ENCODE measurements at places on chromosomes 5 and 9. TPM values are rescaled to one million over a fixed set of nuclear protein-coding genes. Genes with fewer than 3 reads are reported as not detected.

GRCh38 chr5:132768485-132768868 is 8.6 kb downstream of the SEPTIN8 start:
- H3K4me3 ChIP-seq: no peak overlapping the region
- no peaks in the 10 kb centered on the region for H3K4me1 ChIP-seq
- H3K27me3 ChIP-seq: no peaks in the 10 kb centered on the region
- H3K27ac ChIP-seq: no peak overlapping the region
- H3K36me3 ChIP-seq: peaks cover 8% of the 10 kb centered on the region

GRCh38 chr5:181134259-181134658 is 3.3 kb upstream of the OR2V1 start:
- H3K4me3 ChIP-seq: no peak overlapping the region
- no peaks in the 10 kb centered on the region for H3K27me3 ChIP-seq
- no peaks in the 10 kb centered on the region for H3K4me1 ChIP-seq
- DNase-seq: no peak

DNA sequence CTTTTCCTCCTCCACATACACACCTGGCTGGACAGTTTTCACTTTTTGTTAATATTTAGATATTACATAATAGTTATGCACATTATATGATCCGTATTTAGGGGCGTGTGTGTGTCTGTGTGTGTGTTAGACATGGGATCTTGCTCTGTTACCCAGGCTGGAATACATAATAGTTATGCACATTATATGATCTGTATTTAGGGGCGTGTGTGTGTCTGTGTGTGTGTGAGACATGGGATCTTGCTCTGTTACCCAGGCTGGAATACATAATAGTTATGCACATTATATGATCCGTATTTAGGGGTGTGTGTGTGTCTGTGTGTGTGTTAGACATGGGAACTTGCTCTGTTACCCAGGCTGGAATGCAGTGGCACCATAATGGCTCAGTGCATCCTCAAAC is 199.0 kb upstream of the OTULINL start:
- no peaks in the 10 kb centered on the region for H3K4me1 ChIP-seq
- no peak for DNase-seq
- no peak overlapping the region for H3K4me3 ChIP-seq
- no peaks in the 10 kb centered on the region for H3K27me3 ChIP-seq

GRCh38 chr5:180832638-180833068 is 28.4 kb downstream of the ZFP62 start:
- H3K27me3 ChIP-seq: no peaks in the 10 kb centered on the region
- H3K27ac ChIP-seq: peak overlapping the region; percentile 94

DNA sequence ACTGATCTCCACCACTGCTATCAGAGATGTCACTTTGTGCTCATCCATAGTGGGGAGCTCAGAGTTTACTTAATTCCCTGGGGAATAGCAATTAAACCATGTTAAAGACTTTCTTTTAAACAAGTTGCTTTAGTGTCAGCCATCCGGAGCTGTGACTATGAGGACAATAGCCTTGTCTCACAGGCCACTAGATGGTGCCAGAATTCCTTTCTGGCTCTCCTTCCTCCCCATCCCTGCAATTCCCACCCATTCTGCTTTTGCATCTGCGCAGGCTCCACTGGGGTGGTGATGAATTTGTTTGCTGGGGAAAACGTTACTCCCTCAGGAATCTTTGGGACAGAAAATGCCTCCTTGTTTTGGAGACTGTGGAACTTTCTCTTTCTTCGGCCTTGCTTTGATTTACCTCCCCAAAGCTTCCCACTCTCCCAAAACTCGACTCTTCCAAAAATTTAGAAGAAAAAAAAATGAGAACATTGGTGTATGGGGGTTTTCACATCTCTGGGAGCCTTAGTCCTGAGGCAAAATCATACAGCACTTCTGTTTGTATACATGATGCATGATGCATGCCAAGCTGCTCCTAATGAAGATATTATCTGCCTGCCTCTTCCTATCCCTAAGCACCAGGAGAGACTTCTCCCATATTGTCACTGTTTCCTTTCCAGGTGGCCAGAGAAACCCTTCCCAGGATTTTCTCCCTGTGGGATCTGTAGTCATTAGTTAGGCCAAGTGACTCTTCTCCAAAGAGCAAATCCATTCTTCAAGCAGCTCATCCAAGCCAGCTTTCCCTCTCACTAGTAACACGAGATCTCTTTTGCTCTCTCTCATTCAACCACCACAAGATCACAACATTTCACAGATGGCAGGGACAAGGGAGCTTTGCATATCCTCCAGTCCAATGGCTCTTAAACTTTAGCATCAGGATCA is 466.1 kb downstream of the TLR4 start:
- H3K36me3 ChIP-seq: no peaks in the 10 kb centered on the region
- no peak overlapping the region for H3K4me3 ChIP-seq
- DNase-seq: no peak
- H3K27ac ChIP-seq: no peak overlapping the region
- H3K4me1 ChIP-seq: no peaks in the 10 kb centered on the region

GRCh38 chr9:89278997-89279739 is 31.8 kb upstream of the CKS2 start:
- no peak overlapping the region for H3K27ac ChIP-seq
- no peaks in the 10 kb centered on the region for H3K27me3 ChIP-seq
- peaks cover 23% of the 10 kb centered on the region for H3K4me1 ChIP-seq
- H3K36me3 ChIP-seq: no peaks in the 10 kb centered on the region
- DNase-seq: peak; percentile 28

- no peak for DNase-seq
- no peak overlapping the region for H3K4me3 ChIP-seq
- H3K36me3 ChIP-seq: no peaks in the 10 kb centered on the region
- no peak overlapping the region for H3K27ac ChIP-seq
Observed at GRCh38 chr9:108099854-108100253, 610.3 kb upstream of the KLF4 start.

DNA sequence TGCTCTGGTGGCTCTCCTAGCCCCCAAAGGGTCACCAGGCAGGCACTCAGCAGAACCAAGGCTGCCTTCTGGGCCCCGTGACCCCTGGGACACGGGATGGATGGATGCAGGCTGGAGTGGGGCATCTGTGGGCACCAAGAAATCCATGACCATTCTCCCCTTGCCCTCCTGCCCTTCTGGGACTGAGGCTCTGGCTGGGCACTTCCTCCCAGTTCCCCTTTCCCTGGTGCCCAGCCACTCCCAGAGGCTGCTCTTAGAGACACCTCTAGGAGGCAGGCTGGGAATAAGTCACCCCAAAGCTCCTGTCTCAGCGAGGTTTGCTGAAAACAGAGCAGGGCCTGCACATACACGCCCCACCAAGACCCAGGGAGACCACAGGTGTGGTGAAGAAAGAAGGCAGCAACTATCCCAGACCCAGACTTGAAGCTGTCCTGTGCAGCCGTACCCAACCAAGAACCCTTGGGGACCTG is 943 bp downstream of the STING1 start:
- peaks cover 19% of the 10 kb centered on the region for H3K36me3 ChIP-seq
- peak overlapping the region; percentile 82 for H3K4me3 ChIP-seq
- H3K27me3 ChIP-seq: no peaks in the 10 kb centered on the region
- H3K4me1 ChIP-seq: peaks cover 49% of the 10 kb centered on the region
- H3K27ac ChIP-seq: peak overlapping the region; percentile 86
- no peak for DNase-seq

DNA sequence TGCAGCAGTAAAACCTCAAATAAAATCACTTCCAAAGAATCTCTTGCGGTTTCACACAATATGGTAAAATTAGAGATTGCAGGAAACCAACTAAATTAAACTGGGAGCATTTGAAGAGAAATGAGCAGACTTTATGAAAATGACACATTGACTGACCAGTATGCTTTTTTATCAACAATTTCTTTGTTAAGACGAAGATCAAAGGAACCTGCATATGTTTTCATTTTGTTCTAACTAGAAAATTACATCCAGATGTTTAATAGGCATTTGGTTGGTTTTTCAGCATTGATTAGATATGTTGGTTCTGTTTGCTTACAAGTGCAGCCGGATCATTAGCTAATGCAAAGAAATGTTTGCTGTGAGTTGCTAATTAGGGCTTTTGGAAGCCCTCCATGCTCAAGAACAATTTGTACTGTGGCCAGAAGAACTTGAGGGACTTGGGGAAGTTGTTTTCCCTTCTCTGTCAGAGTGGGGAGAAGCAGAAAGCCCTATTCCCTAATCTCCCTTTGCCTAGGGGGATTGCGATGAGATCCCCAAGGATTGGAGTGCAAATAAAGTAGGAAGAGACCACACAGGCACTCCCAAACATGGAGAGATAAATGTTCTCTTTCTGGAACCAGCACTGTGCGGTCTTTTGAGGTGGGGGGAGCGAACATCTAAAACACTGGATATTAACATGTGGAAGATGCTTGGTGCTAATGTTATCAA is 4.5 kb upstream of the TLE1 start:
- H3K27ac ChIP-seq: no peak overlapping the region
- no peaks in the 10 kb centered on the region for H3K36me3 ChIP-seq
- no peaks in the 10 kb centered on the region for H3K27me3 ChIP-seq

- no peak overlapping the region for H3K27ac ChIP-seq
- DNase-seq: no peak
- peaks cover 6% of the 10 kb centered on the region for H3K36me3 ChIP-seq
- no peaks in the 10 kb centered on the region for H3K27me3 ChIP-seq
Observed at GRCh38 chr5:160044391-160044804, 35.5 kb downstream of the TTC1 start.

DNA sequence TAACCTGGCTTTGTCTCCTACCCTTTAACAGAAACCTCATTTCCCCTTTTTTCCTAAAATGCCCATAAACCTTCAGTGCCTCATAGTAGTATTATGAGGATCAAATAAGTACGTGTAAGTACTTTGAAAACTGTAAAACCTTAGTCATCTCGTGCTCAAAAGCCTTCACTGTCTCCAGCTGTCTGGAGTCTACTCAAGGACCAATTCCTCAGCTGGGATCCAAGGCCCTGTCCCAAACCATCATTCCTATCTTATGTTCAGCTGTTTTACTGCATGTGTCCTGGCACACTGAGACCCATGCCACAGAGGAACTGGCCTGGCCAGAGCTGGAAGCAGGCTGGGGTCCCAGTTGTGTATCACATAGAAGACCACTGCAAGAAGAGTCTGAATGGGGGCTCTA is 15.9 kb downstream of the ADAMTSL1 start:
- H3K27me3 ChIP-seq: no peaks in the 10 kb centered on the region
- H3K36me3 ChIP-seq: no peaks in the 10 kb centered on the region
- no peak overlapping the region for H3K4me3 ChIP-seq
- H3K4me1 ChIP-seq: no peaks in the 10 kb centered on the region
- DNase-seq: no peak

- no peaks in the 10 kb centered on the region for H3K4me1 ChIP-seq
- no peak overlapping the region for H3K27ac ChIP-seq
- no peaks in the 10 kb centered on the region for H3K27me3 ChIP-seq
- DNase-seq: no peak
- H3K36me3 ChIP-seq: no peaks in the 10 kb centered on the region
Observed at GRCh38 chr5:158302029-158302428, 443.1 kb upstream of the CLINT1 start.

DNA sequence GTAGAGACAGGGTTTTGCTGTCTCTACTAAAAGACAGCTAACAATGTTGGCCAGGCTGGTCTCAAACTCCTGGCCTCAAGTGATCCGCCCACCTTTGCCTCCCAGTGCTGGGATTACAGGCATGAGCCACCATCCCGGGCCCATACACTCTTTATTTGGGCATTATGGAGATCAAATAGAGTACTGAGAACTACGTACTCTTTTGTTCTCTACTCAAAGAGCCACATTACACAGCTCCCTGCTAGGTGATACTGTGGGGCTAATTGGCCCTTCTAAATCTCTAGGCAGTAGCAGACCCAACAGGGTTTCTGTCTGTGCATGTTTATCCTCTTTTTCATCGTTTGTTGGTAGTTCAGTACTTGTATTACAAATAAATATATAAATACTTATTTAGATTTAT is 16.1 kb downstream of the CKMT2 start:
- DNase-seq: no peak
- no peaks in the 10 kb centered on the region for H3K4me1 ChIP-seq
- H3K36me3 ChIP-seq: no peaks in the 10 kb centered on the region

DNA sequence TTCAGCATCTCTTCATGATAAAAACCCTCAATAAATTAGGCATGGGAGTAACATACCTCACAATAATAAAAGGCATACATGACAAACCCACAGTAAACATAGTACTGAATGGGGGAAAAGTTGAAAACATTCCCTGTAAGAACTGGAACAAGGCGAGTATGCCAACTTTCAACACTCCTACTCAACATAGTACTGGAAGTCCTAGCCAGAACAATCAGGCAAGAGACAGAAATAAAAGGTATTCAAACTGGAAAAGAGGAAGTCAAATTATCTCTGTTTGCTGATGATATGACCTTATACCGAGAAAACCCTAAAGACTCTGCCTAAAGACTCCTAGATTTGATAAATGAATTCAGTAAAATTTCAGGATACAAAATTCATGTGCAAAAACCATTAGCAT is 167.6 kb downstream of the TMEM38B start:
- no peak for DNase-seq
- no peaks in the 10 kb centered on the region for H3K27me3 ChIP-seq
- H3K4me3 ChIP-seq: no peak overlapping the region
- H3K36me3 ChIP-seq: no peaks in the 10 kb centered on the region

DNA sequence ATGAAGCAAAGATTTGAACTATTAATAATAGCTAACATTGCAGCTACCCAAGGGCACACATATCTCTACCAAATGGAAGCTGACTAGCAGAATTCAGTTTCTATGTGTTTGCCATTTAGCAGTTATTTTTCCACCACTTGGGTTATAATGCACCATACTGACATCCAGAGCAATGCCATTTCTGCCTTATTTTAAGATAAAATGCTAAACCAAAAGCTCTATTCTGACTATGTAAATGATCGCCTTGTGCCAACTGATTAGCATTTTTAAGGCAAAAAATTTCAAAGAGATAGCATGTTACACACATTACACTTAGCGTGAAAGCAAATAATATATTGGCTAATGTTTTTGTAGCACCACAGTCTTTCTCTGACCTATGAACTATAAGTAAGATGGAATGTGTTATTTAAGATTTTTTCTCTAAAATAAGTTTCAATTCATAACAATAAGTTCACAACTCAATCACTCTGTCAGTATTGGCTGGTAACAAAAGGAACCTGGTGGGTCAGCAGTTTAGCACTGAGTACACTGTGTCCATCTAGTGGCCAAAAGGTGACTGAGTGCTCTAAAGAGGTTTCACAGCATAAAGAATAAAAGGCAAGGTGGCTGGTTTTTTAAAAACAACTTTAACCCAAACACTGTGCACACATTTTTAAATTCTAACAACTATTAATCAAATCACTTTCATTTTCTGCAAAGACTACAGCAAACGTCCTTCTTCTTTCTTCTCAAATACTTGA is 443.5 kb downstream of the PDE4D start:
- no peak overlapping the region for H3K27ac ChIP-seq
- no peak overlapping the region for H3K4me3 ChIP-seq
- no peaks in the 10 kb centered on the region for H3K27me3 ChIP-seq
- no peak for DNase-seq
- H3K36me3 ChIP-seq: no peaks in the 10 kb centered on the region

- H3K27me3 ChIP-seq: no peaks in the 10 kb centered on the region
- peak overlapping the region; percentile 28 for H3K27ac ChIP-seq
- H3K4me1 ChIP-seq: peaks cover 37% of the 10 kb centered on the region
- H3K4me3 ChIP-seq: no peak overlapping the region
- H3K36me3 ChIP-seq: no peaks in the 10 kb centered on the region
Observed at GRCh38 chr9:33081128-33081851, 4.8 kb upstream of the SMU1 start.

- DNase-seq: no peak
- H3K27ac ChIP-seq: no peak overlapping the region
- H3K4me1 ChIP-seq: no peaks in the 10 kb centered on the region
- no peak overlapping the region for H3K4me3 ChIP-seq
Observed at GRCh38 chr5:92991581-92992067, 589.4 kb downstream of the NR2F1-AS1 start.

Gene LCN1
- total RNA-seq: not detected

Gene PCDHGA2
- total RNA-seq: 0.23 TPM

Gene NOXA1
- total RNA-seq: 5.6 TPM

Gene DCTN3
- 57.8 TPM for total RNA-seq

Gene SIMC1
- total RNA-seq: 25.3 TPM

Gene PCDHB12
- total RNA-seq: not detected

Gene RHOBTB3
- total RNA-seq: 0.32 TPM

Gene PCDHB3
- total RNA-seq: not detected

Gene FAXDC2
- 0.47 TPM for total RNA-seq

Measured in CD4-positive, alpha-beta memory T cell (primary cell).